Keratinocyte (primary cell): ENCODE measurements at places on chromosomes 2 and 18.

GRCh38 chr18:48937869-48938750, 12.7 kb downstream of the SMAD7 start:
- H3K27ac ChIP-seq = peak overlapping the region; percentile 45
- no peak for DNase-seq
- no peaks in the 10 kb centered on the region for H3K27me3 ChIP-seq
- peak overlapping the region; percentile 8 for H3K4me3 ChIP-seq
- peaks cover 32% of the 10 kb centered on the region for H3K36me3 ChIP-seq

DNA sequence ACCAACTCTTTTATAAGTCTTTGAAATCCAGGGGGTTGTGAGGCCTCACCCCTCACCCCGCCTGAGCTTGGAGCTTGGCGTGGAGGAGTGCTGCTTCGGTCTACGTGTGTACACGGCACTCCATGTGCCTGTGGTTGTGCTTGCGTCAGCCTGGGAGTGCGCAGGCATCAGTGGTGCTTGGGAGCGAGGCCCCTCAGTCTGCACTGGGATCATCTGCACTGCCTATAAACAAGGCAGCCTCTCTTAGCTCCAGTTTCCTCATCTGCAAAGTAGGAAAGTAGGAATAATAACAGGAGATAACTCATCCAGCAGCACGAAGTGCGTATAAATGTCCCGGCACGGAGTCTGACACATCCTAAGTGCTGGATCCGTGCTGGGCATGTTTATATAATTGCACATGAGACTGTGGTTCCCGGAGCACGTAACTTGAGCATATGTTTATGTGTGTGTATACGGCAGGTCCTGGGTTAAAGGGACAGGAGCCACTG, 1.2 kb downstream of the GYPC start:
- H3K4me1 ChIP-seq = no peaks in the 10 kb centered on the region
- H3K27ac ChIP-seq = no peak overlapping the region
- no peak for DNase-seq
- no peaks in the 10 kb centered on the region for H3K36me3 ChIP-seq

DNA sequence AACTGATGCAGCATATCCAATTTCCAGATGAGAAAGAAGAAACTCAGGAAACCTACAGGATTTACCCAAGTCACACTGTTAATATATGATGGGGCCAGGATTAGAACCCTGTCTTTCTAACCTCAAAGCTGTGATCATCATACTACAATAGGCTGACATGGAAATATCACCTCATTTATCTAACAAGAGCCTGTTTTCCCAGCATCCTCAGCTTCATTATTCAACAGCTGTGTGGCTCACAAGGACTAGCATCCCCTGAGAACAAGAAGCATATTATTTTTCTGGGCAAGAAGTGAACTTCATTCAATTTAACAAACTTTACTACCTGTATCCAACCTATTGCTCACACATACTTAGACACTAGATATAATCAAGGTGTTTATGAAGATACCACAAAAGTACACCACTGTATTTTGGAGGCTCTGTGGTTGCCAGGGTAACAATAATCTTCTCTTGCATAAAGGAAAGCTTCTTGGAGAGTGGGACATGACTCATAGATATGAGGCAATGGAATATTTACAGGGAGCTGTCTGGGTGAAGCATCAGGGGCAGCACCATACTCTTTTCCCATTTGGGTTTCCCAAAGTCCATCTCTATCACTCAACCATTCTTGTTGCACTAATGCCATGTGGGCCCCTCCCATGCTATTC, 218.2 kb downstream of the RAD51AP2 start:
- DNase-seq = peak; percentile 77
- peaks cover 29% of the 10 kb centered on the region for H3K4me1 ChIP-seq
- no peaks in the 10 kb centered on the region for H3K36me3 ChIP-seq
- no peaks in the 10 kb centered on the region for H3K27me3 ChIP-seq

DNA sequence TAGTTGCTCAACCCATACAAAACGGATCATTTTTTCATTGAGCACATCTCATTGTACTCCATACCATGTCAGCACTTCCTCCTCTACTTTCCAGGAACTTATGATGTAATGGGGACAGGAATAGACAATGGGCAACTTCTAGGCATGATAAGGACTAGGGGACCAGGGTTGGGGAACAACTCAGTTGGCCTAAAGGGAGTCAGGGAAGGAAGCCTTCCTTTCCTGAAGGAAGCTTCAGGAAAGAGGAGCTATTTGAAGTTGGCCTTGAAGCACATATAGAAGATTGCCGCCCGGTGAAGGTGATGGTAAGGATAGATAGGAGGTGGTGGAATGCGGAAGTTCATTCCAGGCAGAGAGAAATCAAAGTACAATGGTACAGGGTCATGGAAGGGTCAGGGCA, 283.9 kb downstream of the SLC8A1 start:
- H3K27ac ChIP-seq = no peak overlapping the region
- no peaks in the 10 kb centered on the region for H3K4me1 ChIP-seq
- no peak overlapping the region for H3K4me3 ChIP-seq
- H3K27me3 ChIP-seq = no peaks in the 10 kb centered on the region
- H3K36me3 ChIP-seq = no peaks in the 10 kb centered on the region

GRCh38 chr2:219179601-219180465, 1.8 kb downstream of the RETREG2 start:
- H3K4me1 ChIP-seq = peaks cover 20% of the 10 kb centered on the region
- DNase-seq = no peak
- H3K4me3 ChIP-seq = no peak overlapping the region
- H3K27me3 ChIP-seq = no peaks in the 10 kb centered on the region

- peak overlapping the region; percentile 33 for H3K27ac ChIP-seq
- H3K27me3 ChIP-seq = no peaks in the 10 kb centered on the region
- no peak for DNase-seq
- H3K36me3 ChIP-seq = peaks cover 3% of the 10 kb centered on the region
Observed at GRCh38 chr18:58288921-58289797, 245.1 kb downstream of the NEDD4L start.

DNA sequence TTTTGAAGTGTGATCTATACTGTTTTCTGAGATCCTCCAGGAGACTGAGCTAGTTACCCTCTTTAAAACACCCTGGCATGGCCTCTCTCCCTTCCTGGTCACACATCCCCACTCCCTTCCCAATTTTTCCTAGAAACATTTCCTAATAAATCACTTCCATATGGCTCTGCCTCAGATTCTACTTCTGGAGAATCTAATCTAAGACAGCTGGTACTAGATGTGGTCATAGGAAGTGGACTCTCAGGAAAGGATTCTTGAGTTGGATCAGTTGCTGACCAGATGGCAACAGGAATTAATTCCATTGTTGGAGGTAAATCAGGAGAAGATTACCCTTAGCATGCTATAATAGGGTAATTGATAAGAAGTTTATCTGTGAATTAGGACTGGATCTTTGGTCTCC, 310.5 kb downstream of the SATB2 start:
- no peaks in the 10 kb centered on the region for H3K4me1 ChIP-seq
- H3K27me3 ChIP-seq = no peaks in the 10 kb centered on the region
- no peak overlapping the region for H3K27ac ChIP-seq
- no peaks in the 10 kb centered on the region for H3K36me3 ChIP-seq
- DNase-seq = no peak

DNA sequence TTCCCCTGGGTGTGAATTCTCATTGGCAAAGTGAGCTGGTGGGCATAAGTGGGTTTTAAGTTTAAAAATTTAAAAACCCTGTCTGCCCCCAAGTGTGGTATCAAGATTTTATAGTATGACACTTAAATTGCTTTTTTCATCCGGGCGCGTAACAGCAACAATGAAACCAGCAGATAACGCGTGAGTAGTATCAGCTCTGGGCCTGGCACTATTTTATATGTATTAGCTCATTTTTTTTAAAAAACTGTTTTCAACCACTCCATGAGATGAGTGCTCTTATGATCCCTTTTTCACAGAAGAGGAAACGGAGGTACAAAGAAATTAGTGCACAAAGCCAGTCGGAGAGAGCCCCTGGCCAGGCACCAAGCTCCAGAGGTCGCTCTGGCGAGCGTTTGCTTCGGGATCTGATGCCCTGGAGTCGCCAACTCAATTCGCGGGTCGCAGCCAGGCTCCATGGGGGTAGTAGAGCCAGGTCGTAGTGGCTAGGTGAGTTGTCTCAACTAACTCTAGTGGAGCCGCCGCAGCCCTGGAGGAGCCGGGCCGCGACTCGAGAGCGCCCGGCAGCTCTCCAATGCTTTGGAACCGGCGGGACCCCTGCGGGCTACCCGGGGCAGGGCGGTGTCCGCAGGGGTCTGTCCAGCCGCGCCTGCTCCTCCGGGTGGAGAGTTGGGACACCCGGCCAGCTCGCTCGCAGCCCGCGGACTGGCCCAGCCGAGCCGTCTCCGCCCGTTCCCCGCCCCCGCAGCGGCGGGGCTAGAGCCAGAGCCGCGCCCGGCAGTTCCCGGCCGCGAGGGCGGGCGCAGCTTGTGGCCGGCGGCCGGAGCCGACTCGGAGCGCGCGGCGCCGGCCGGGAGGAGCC, at the start of gene IL1R1:
IL1R1 (plus strand) TSS at position 777 of the 859 bp plus-strand sequence. CDS start 14,979 bp downstream, outside the sequence.
- H3K4me3 ChIP-seq = peak within 1 kb of the TSS; percentile 71
- H3K27me3 ChIP-seq = no peaks in the 10 kb centered on the region
- H3K27ac ChIP-seq = peak within 1 kb of the TSS; percentile 33
- no peak for DNase-seq
- peaks cover 3% of the 10 kb centered on the region for H3K4me1 ChIP-seq

- H3K27ac ChIP-seq = no peak overlapping the region
- H3K4me3 ChIP-seq = no peak overlapping the region
- peaks cover 13% of the 10 kb centered on the region for H3K4me1 ChIP-seq
- H3K27me3 ChIP-seq = no peaks in the 10 kb centered on the region
- H3K36me3 ChIP-seq = no peaks in the 10 kb centered on the region
Observed at GRCh38 chr2:12555012-12555645, 161.6 kb upstream of the TRIB2 start.

DNA sequence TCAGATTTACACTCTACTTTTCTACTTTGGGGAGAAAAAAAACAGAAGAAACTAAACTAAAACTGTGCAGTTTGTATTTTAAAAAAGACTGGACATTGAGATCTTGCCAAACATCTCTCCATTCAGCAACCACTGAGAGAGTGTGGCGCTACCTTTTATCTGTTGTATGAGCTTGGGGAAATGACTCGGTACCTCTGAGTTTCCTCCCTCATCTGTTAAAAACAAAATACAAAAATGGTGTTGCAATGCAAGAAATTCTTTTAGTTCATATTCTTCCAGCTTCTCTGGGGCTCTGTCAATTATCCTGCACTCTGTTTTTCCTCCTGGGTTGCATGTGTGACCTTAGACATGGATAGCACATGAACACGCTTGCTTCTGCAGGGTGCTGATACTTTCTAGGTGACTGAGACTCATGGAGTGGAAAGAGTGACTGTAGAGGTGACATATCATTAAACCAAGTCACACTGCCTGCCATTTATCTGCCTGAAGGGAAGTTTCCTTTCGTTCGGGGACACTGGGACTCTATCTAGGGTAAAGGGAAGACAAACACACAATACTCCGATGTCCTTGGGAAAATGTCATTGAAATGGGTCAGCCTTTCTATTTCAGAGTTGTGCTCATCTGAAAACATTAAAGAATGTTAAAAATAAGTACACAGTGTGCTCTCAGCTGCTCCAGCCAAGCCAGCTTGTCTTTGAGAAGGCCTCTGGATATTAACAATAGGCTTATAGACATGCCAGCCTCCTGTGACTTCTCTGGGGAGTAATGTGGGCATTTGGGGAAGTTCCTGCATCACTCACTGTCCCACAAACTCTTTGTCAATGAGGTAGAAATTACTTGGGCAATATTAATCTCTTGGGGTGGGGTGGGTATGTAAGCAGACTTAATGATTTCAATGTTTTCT, 91.4 kb downstream of the TRIB2 start:
- DNase-seq = no peak
- H3K27ac ChIP-seq = no peak overlapping the region
- H3K27me3 ChIP-seq = no peaks in the 10 kb centered on the region

DNA sequence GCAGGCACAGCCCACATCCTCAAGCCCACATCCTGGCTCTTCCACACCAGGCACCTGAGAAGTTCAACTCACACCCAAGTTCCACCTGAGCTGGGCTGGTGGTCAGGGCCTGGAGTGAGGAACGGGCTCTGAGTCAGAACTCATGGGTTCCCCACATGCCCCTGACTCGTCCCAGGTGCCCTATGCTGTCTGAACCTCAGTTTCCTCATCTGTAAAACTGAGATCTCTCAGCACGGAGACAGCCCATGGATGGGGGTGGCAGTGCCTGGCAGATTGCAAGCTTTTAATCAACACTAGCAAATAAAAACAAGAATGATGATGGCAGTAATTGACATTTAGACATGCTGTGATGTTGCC, 307.8 kb downstream of the NDUFA10 start:
- H3K27ac ChIP-seq = no peak overlapping the region
- H3K27me3 ChIP-seq = no peaks in the 10 kb centered on the region
- H3K4me1 ChIP-seq = no peaks in the 10 kb centered on the region
- H3K4me3 ChIP-seq = no peak overlapping the region
- H3K36me3 ChIP-seq = no peaks in the 10 kb centered on the region

- no peak overlapping the region for H3K4me3 ChIP-seq
- no peaks in the 10 kb centered on the region for H3K27me3 ChIP-seq
- DNase-seq = no peak
- no peaks in the 10 kb centered on the region for H3K36me3 ChIP-seq
- no peaks in the 10 kb centered on the region for H3K4me1 ChIP-seq
Observed at GRCh38 chr2:199742884-199743283, 108.1 kb downstream of the FTCDNL1 start.

DNA sequence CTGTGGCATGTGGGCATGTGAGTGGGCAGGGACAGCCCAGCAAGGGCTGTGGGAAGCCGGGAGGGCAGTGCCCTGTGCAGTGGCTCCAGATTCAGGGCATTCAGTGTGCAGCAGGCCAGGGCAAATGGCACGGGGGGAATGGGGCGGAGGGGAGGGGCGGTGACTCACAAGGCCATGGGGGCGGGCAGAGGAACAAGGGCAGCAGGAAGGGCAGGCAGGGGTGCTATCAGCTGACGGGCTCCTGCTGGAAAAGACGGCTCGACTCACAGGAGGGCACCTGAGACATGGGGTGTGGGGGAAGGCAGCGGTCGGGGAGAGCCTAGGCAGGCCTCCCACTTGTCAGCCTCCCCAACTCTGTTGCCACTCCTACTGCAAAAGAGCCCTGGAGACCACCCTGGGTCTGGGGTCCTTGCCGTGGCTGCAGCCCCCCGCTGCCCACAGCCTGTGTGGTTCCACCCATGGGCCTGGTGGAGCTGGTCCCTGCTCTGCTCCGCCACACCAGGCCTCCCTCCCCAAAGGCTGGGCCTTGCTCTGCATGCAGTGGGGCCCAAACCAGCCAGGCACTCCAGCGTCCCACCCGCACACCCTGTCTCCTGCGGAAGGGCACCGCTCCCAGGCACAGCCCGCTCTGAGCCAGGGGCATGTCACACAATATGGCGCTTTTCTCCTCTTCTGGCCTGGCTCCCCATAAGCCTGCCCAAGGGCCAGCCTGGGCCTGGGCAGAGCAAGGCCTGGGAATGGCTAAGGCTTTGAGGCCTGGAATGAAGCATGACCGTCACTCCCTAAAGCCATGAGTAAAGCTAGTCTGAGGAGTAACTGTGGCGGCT, 25.9 kb downstream of the HS6ST1 start:
- DNase-seq = no peak
- H3K36me3 ChIP-seq = no peaks in the 10 kb centered on the region
- peaks cover 15% of the 10 kb centered on the region for H3K4me1 ChIP-seq
- H3K4me3 ChIP-seq = no peak overlapping the region
- H3K27ac ChIP-seq = no peak overlapping the region
